Brain microvascular endothelial cell (primary cell): ENCODE measurements at places on chromosomes 2 and 18.
A peak's percentile ranks its signal among the peaks of the same experiment; 100 is the strongest.

- DNase-seq, result peak; percentile 75
These were observed 418.8 kb downstream of the NRXN1 start for GRCh38 chr2:50613161-50613560.

DNA sequence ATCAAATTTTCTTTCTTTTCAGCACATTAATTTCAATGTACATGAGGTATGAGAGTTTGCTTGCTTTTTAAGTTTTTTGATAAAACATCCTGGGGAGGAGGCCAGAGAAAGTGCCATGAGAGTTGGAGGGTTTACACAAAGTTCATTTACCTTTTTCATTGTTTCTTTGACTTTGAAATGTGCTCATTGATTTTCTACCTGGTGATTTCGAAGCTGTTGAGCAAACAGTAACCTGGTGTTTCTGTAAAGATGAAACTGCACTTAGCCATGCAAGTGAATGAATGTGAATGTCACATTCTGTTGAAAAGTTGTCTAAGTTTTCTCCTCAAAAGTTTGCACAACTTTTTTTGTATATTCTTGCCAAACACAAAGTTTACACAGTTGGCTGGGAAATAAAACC, 797.0 kb downstream of the METTL4 start:
- no peak for DNase-seq

GRCh38 chr18:2805970-2806943, 40.5 kb upstream of the EMILIN2 start:
- peak; percentile 28 for DNase-seq

DNA sequence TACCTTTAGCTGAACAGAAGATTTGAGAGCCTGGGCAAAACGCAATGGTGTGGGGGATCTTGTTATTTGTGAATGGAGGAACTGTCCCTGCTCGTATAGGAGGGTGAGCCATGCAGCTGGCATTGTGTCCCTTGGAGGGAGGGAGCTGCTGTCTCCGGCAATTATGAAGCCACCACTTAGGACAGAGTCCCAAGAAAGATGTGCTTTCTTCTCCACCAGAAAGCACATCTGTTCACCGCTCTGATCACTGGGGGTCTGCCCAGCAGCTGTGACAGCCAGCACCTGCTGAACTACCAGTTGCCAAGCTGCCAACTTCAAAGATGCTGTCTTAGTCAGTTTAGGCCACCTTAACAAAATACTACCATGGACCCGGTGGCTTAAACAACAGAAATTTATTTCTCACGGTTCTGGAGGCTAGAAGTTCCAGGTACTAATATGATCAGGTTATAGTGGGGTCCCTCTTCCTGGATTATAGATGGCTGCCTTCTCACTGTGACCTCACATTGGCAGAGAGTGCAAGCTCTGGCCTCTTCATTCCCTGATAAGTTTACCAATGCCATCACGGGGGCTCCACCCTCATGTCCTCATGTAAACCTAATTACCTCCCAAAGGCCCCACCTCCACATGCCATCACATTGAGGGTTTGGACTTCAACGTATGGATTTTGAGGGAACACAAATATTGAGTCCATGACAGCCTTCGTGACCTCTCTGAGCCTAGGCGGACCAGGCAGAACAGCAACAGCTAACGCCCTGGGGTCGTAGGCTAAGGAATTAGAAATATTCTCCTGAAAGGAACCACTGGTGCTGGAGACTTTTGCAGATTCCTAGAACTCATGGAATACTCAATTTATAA, 148.3 kb downstream of the RHBDD1 start:
- no peak for DNase-seq

GRCh38 chr2:149064365-149064841, 25.9 kb downstream of the LYPD6B start:
- no peak for DNase-seq
